ENCODE measurements at places on chromosomes 2 and 18.

DNA sequence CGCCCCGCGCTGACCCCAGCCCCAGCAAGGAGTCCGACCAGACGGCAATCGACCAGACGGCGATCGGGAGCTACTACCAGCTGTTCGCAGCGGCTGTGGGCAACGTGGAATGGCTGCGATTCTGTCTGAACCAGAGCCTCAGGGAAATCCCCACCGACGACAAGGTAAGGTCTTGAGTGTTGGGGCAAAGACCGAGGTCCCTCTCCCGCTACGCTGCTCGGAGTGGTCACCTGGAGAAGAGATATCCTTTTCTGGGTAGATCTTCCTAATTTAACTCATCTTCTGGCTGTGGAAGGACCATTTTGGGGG, 704 bp downstream of the ANKRD53 start:
- no peak for DNase-seq

DNA sequence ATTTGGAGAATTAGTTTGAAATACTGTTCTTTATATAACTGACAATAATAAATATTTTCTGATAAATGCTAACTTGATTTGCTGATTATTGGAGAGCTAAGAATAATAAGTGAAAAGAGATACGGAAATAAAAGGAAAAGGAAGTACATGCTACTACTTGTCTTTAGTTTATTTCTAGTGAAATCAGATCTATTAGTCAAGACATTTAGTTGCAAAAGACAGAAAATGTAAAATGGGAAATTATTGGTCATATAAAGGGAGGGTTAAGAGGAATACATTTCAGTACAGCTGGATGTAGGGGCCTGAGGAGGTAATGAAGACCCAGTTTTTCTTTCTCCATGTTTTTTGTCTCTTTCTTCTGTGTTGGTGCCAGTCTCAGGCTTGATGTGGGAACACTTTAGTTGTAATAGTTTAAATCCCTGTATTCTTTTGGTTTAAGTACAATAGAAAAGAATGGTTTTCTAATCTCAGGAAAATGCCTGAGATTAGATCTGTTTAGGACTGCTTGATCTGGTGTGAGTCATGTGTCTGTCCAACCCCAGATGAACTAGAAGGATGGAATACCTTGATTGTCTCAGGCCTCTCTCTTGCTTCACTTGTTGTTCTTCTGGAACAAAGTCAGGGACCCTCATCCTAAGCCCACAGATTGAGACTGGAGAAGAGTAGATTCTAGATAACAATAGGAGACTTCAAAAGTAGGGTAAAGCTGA, 58.0 kb downstream of the PLCL1 start:
- DNase-seq, result no peak

DNA sequence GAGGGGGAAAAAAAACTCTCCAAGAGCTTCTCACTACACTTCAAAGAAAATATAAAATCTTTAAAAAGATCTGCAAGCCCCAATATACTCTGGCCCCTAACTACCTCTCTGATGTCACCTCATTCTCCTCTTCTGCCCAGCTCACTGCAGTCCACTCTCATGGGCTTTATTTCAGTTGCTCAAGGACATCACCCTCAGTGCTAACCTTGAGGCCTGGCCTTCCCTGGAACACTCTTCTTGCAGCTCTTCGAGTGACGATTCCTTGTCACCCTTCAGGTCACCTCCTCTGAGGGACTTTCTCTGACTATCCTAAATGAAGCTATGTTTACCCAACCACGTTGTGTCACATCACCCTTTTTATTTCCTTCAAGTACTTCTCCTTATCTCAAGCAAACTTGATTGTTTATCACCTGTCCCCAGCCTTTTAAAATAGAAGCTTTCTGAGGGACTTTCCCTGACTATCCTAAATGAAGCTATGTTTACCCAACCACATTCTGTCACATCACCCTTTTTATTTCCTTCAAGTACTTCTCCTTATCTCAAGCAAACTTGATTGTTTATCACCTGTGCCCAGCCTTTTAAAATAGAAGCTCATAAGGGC, 10.4 kb downstream of the RTTN start:
- no peak for DNase-seq

- DNase-seq, result no peak
Measured at GRCh38 chr2:133459590-133459989, 108.7 kb downstream of the NCKAP5 start.

GRCh38 chr2:166410828-166411472, 35.2 kb upstream of the SCN9A start:
- DNase-seq, result no peak

GRCh38 chr18:28045176-28045810, 131.6 kb downstream of the CDH2 start:
- no peak for DNase-seq

DNA sequence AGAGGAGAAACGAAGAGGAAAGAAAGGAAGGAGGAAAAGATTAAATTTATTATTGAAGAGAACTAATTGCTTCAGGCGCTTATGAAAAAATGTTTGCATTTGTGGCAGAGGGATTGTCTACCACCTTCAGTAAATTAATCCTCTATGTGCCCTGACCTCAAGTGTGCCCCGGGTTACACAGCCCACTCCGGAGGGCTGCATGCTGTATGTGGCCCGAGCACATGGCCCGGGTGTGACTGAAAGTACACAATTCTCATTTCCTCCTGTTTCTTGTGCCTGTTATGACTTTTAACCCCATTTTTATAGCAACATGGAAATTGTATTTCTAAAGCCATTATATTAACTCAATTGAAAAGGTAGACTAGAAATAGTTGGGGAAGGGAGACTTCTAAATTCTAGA, 38.8 kb downstream of the ZEB2 start:
- DNase-seq, result no peak

GRCh38 chr2:78068808-78069207, 546.6 kb upstream of the LRRTM4 start:
- no peak for DNase-seq

GRCh38 chr2:47313728-47314127, 89.2 kb upstream of the MSH2 start:
- no peak for DNase-seq

DNA sequence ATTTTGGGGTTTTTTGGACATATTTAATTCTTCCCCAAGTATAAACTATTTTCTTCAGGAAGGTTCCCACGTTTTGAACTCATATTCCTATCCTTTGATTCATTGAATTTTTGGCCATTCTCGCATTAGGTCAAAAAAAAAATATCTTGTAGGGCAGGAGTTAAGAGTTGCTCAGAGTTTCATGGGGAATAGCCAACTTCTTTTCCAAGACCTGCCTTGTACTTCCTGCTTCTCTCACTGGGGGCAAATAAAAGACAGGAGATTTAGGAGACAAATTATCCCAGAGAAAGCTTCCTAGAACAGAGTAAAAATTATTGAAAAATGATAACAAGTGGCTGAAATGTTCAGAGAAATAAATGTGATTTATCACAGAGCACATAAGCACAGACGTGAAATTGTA, 55.2 kb upstream of the BCL11A start:
- no peak for DNase-seq

DNA sequence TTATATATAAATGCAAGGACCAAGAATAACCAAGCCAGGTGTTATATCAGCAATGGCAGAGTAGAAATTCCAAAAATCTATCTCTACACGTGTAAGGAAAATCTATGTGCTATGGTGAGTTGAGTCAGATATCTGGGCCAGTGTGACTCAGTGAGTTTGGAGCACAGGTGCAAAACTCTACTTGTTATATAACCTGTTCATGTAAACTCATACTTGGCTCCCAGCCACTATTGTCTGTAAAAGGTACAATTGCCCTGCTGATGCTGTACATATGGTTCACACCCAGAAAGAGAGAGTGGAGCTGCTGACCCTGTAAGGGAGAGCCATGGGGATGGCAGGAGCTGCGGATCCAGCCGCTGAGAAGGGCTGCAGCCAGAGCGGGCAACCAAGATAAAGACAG, 112.0 kb downstream of the TRABD2A start:
- no peak for DNase-seq

- no peak for DNase-seq
Measured at GRCh38 chr18:48580782-48581181, 42.0 kb downstream of the CTIF start.

DNA sequence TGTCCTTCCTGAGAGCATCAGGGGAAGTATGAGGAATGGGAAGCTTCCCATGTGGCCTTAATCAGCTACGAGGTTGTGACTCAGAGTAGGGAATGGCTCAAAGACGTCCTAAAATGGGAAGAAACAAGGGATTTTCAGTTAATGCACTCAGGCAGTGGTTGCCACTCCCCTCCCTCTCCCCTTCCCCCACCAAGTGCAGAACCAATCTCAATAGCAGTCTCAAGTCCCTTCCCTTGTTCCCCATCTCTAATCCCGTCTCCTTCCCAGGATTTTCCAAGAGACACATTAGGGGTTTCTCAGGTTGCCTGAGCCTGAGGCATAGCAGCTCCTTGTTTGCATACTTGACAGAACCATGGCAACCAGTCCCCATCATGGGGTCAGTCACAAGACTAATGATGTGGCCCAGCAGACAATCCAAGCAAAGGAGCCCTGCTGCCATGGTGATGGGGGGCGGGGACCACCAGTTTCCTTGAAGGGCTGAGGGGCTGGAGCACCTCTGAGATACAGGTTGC, 18.2 kb upstream of the RESP18 start:
- no peak for DNase-seq

DNA sequence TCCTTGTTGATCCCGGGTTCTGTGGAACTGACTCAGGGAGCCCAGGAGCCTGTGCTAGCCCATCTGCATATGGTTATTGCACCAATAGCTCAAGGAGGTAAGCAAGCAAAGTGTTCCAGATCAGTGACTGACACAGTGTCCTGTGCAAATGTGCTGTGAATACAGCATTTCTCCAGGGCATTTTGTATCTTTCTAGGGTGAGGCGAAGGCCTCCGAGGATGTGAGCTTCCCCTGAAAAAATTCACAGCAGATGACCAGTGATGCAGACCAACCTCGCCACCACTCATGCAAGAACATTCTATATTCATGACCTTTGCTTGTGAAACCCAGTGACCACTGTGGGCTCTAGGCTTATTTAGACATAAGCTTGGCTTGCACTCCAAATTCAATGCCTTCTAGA, 15.2 kb upstream of the NT5DC4 start:
- DNase-seq, result no peak

- DNase-seq, result no peak
Measured at GRCh38 chr2:158984604-158985135, 16.2 kb downstream of the TANC1 start.

DNA sequence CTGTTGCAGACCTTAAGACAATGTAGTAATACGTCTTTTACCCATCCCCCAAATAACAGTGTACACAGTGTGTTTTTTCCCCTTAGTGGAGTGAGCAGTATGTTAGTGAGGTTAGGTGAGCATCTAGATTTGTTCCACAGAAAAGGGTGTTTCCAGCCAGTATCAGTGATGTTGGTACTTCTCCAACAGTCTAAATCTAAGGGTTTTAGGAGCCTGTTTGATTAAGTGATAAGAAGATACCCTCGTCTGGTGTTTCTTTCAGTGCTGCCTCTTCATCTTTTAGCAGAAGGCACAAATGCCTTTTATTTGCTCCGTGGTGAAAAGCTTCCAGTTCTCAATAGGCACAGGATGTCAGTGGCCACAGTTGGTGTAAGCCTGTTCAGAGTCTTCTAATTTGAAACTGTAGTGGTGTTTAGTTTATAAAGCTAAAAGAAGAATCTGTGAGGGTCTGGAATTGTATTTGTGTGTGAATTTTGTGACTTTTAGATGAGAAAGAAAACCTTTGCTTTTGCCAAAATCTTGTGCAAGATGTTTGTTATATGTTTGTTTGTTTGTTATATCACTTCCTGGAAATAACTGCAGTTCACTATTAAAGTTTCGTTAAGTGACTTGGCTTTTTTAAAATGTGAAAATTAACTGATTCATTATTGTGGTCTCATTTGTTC, 71.2 kb downstream of the MAP4K4 start:
- no peak for DNase-seq

All from stimulated activated CD8-positive, alpha-beta memory T cell treated with anti-CD3 and anti-CD28 coated beads, Interleukin-2, amount 100 ng/mL, for 1 hour (primary cell).